Smooth muscle cell of the pulmonary artery (primary cell): ENCODE measurements at places on chromosomes 6 and 20. TPM values are rescaled to one million over a fixed set of nuclear protein-coding genes. Genes with fewer than 3 reads are reported as not detected.

The HLA-DPB1 gene
- total RNA-seq: 2.8 and 19.5 TPM in 2 replicates

The AIF1 gene
- total RNA-seq: not detected in 2 replicates

The CBLN4 gene
- total RNA-seq: not detected in 2 replicates

The MEP1A gene
- not detected in 2 replicates for total RNA-seq

The NKAIN4 gene
- total RNA-seq: not detected in 2 replicates

The CAPN11 gene
- not detected in 2 replicates for total RNA-seq

The MDFI gene
- total RNA-seq: 0.26 and 0.33 TPM in 2 replicates

The C20orf202 gene
- total RNA-seq: 0.07 TPM in 1 of 2 replicates, not detected in the other

The RSPH4A gene
- total RNA-seq: 0.07 and 0.10 TPM in 2 replicates

The PGK2 gene
- total RNA-seq: not detected in 2 replicates

The PRR18 gene
- total RNA-seq: not detected in 2 replicates

The MAPK14 gene
- total RNA-seq: 50.0 and 62.4 TPM in 2 replicates

The SIRPB2 gene
- total RNA-seq: 0.33 TPM in 1 of 2 replicates, not detected in the other

The GNAS-AS1 gene
- 0.72 and 1.2 TPM in 2 replicates for total RNA-seq

The ARFGAP1 gene
- 73.8 and 77.8 TPM in 2 replicates for total RNA-seq

The BPIFB6 gene
- not detected in 2 replicates for total RNA-seq

The TULP4 gene
- total RNA-seq: 82.9 and 88.3 TPM in 2 replicates

The SLC2A10 gene
- 52.4 and 61.1 TPM in 2 replicates for total RNA-seq

The TNNC2 gene
- total RNA-seq: 0.39 TPM in 1 of 2 replicates, not detected in the other

The LHFPL5 gene
- total RNA-seq: not detected in 2 replicates

The C4B gene
- 8.4 and 12.6 TPM in 2 replicates for total RNA-seq

The GABRR1 gene
- total RNA-seq: not detected in 2 replicates

The FILIP1 gene
- total RNA-seq: 0.33 and 0.91 TPM in 2 replicates

The TPD52L1 gene
- 29.0 and 32.4 TPM in 2 replicates for total RNA-seq

The PFDN4 gene
- 31.9 and 56.2 TPM in 2 replicates for total RNA-seq

The HNF4A gene
- total RNA-seq: not detected in 2 replicates

The TFAP2A gene
- total RNA-seq: 1.3 and 5.0 TPM in 2 replicates

The PRRC2A gene
- 61.8 and 76.9 TPM in 2 replicates for total RNA-seq

The TBC1D32 gene
- total RNA-seq: 15.2 and 18.1 TPM in 2 replicates

The COL9A1 gene
- not detected in 2 replicates for total RNA-seq

The OPRM1 gene
- not detected in 2 replicates for total RNA-seq

The OPN5 gene
- total RNA-seq: not detected in 2 replicates

The ZFP57 gene
- 0.07 TPM in 1 of 2 replicates, not detected in the other for total RNA-seq

The CST3 gene
- total RNA-seq: 425 and 515 TPM in 2 replicates

The SLC18B1 gene
- 3.4 and 4.4 TPM in 2 replicates for total RNA-seq

The CAGE1 gene
- 0.07 TPM in 2 replicates for total RNA-seq

The CRISP3 gene
- total RNA-seq: not detected in 2 replicates

The EBF4 gene
- 0.78 and 0.89 TPM in 2 replicates for total RNA-seq

The CD83 gene
- 0.23 and 1.6 TPM in 2 replicates for total RNA-seq

The DNAAF9 gene
- total RNA-seq: 18.9 and 24.7 TPM in 2 replicates

The HLA-DRB5 gene
- total RNA-seq: not detected in 2 replicates

The OR2J3 gene
- total RNA-seq: not detected in 2 replicates

The NEU1 gene
- total RNA-seq: 75.7 and 102 TPM in 2 replicates

The HTR1E gene
- total RNA-seq: 0.03 TPM in 1 of 2 replicates, not detected in the other
